ENCODE measurements at places on chromosomes 4 and X.
A peak's percentile ranks its signal among the peaks of the same experiment; 100 is the strongest.

DNA sequence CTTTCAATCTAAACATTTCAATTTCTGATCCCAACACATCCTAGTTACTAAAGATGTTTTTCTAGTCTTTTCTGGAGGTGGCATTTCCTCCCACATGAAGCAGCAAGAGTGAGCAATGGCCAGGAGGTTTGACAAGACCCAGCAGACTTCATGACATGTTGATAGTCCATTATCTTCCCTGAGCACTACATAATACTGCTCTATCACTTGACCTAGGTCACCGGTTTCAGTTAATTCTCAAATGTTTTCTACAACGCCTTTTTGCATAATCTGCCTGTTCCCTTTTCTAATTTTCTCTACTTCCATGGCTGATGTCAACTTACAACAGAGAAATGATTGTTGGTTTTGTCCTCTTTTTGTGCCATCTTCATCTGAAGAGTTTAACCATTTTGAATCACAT, 62.0 kb upstream of the GPRIN3 start:
- no peaks in the 10 kb centered on the region for H3K4me1 ChIP-seq
- no peak overlapping the region for H3K27ac ChIP-seq
- no peak for DNase-seq
- no peaks in the 10 kb centered on the region for H3K27me3 ChIP-seq

DNA sequence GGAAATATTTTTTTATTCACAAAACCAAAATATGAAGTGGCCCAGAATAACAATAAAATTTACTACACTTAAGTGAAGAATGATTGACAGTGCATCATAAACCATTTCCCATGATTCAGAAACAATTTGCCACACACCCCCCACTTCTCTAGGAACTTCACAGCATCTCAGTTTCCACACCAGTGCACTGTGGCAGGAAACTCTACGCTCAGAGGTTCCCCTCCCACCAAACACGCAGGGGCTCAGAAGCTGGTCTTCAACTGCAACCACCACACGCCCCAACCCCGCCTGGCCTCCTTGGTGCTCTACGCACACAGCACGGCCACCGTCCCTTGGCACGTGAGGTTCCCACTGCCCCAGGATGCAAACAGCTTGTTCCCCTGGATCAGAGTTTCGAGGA, 63.7 kb downstream of the ZFYVE28 start:
- DNase-seq: no peak
- H3K27me3 ChIP-seq: peaks cover 9% of the 10 kb centered on the region
- no peaks in the 10 kb centered on the region for H3K36me3 ChIP-seq
- no peak overlapping the region for H3K4me3 ChIP-seq
- H3K27ac ChIP-seq: peak overlapping the region; percentile 33

- no peaks in the 10 kb centered on the region for H3K4me1 ChIP-seq
- H3K36me3 ChIP-seq: no peaks in the 10 kb centered on the region
- H3K27ac ChIP-seq: no peak within 1 kb of the TSS
- peak; percentile 55 for DNase-seq
- H3K4me3 ChIP-seq: peak within 1 kb of the TSS; percentile 74
Measured at GRCh38 chrX:154486396-154487207, at the start of gene UBL4A. Gene UBL4A (minus strand): TSS chrX:154486615. CDS start chrX:154486584, 31 bp downstream.

DNA sequence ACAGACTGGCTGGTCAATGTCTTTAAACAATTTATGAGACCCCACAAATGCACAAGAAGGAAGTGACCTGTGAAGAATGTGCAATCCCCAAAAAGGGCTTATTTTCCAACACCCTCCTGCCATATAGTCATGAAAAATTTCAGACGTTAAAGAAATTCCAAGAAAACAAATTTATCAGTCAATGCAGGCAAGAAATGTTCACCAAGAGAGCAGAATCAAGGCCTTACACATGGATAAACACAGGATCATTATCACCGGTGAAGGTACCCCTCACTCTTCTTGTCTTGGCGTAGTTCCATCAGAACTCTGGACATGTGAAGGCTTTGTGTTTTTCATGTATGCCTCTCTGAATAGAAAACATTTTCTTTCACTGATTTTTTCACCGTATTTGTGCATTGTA, 186.7 kb upstream of the GALNTL6 start:
- H3K4me3 ChIP-seq: no peak overlapping the region
- H3K36me3 ChIP-seq: no peaks in the 10 kb centered on the region
- DNase-seq: no peak
- H3K27me3 ChIP-seq: no peaks in the 10 kb centered on the region

GRCh38 chrX:49178537-49178936, 6.8 kb downstream of the PLP2 start:
- H3K4me3 ChIP-seq: no peak overlapping the region
- DNase-seq: no peak
- H3K36me3 ChIP-seq: no peaks in the 10 kb centered on the region

GRCh38 chrX:117510453-117510852, 606.2 kb downstream of the KLHL13 start:
- no peaks in the 10 kb centered on the region for H3K36me3 ChIP-seq
- no peak overlapping the region for H3K4me3 ChIP-seq
- H3K27ac ChIP-seq: no peak overlapping the region
- DNase-seq: no peak

- DNase-seq: no peak
- H3K4me1 ChIP-seq: peaks cover 45% of the 10 kb centered on the region
- no peaks in the 10 kb centered on the region for H3K36me3 ChIP-seq
- H3K27me3 ChIP-seq: no peaks in the 10 kb centered on the region
Measured at GRCh38 chrX:70479922-70480659, 35.5 kb downstream of the DLG3 start.

GRCh38 chr4:68375667-68376559, 26.0 kb upstream of the YTHDC1 start:
- H3K4me3 ChIP-seq: peak overlapping the region; percentile 4
- no peaks in the 10 kb centered on the region for H3K36me3 ChIP-seq
- no peak overlapping the region for H3K27ac ChIP-seq
- DNase-seq: no peak
- no peaks in the 10 kb centered on the region for H3K27me3 ChIP-seq

- H3K4me3 ChIP-seq: no peak overlapping the region
- H3K27me3 ChIP-seq: no peaks in the 10 kb centered on the region
- DNase-seq: no peak
- no peaks in the 10 kb centered on the region for H3K36me3 ChIP-seq
- no peaks in the 10 kb centered on the region for H3K4me1 ChIP-seq
Measured at GRCh38 chr4:173413036-173413435, 14.1 kb upstream of the SCRG1 start.

GRCh38 chr4:153084980-153085630, 119.1 kb upstream of the TRIM2 start:
- peak; percentile 95 for DNase-seq
- H3K36me3 ChIP-seq: no peaks in the 10 kb centered on the region
- H3K27me3 ChIP-seq: peaks cover 9% of the 10 kb centered on the region
- peak overlapping the region; percentile 9 for H3K4me3 ChIP-seq

DNA sequence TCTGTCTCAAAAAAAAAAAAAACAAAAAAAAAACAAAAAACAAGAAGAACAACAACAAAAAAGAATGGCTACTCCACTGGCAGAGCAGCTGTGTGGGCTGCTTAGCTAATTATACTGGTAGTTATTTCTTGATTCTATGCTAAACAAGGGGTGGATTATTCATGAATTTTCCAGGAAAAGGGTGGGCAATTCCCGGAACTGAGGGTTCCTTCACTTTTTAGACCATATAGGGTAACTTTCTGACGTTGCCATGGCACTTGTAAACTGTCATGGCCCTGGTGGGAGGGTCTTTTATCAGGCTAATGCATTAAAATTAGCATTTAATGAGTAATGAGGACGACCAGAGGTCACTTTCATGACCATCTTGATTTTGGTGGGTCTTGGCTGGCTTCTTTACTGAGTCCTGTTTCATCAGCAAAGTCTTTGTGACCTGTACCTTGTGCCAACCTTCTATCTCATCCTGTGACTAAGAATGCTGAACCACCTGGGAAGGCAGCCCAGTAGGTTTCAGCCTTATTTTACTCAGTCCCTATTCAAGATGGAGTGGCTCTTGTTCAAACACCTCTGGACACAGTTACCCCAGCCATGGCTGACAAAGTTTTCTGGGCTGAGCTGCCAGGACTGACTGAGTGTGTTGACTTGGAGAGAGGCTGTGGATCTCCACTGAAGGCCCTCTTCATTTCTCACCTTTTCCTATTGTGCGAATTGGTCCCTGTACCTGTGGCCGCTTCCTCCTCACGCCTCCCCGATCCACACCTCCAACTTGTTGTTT, 1.3 kb upstream of the OCIAD2 start:
- peaks cover 8% of the 10 kb centered on the region for H3K27me3 ChIP-seq
- no peak for DNase-seq
- H3K4me3 ChIP-seq: no peak overlapping the region
- H3K27ac ChIP-seq: no peak overlapping the region
- H3K36me3 ChIP-seq: peaks cover 5% of the 10 kb centered on the region

GRCh38 chr4:38310446-38311043, 350.3 kb downstream of the PTTG2 start:
- H3K4me3 ChIP-seq: no peak overlapping the region
- no peaks in the 10 kb centered on the region for H3K4me1 ChIP-seq
- no peak overlapping the region for H3K27ac ChIP-seq
- peaks cover 4% of the 10 kb centered on the region for H3K27me3 ChIP-seq

GRCh38 chrX:155028877-155029291, 2.2 kb downstream of the FUNDC2 start:
- peak overlapping the region; percentile 73 for H3K4me3 ChIP-seq
- no peaks in the 10 kb centered on the region for H3K36me3 ChIP-seq
- no peak overlapping the region for H3K27ac ChIP-seq
- peaks cover 4% of the 10 kb centered on the region for H3K27me3 ChIP-seq
- no peak for DNase-seq
- peaks cover 5% of the 10 kb centered on the region for H3K4me1 ChIP-seq

DNA sequence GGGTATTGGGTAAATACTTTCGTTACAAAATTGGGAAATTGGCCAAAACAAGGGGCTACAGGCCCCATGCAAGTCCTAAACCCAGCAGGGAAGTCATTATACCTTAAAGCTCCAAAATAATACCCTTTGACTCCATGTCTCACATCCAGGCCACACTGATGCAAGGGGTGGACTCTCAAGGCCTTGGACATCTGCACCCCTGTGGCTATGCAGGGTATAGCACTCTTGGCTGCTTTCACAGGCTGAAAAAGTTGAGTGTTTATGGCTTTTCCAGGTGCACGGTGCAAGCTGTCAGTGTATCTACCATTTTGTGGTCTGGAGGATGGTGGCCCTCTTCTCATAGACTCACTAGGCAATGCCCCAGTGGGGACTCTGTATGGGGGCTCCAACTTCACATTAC, 326.5 kb downstream of the TEX13C start:
- no peaks in the 10 kb centered on the region for H3K27me3 ChIP-seq
- H3K27ac ChIP-seq: no peak overlapping the region
- DNase-seq: peak; percentile 16
- H3K4me1 ChIP-seq: no peaks in the 10 kb centered on the region

DNA sequence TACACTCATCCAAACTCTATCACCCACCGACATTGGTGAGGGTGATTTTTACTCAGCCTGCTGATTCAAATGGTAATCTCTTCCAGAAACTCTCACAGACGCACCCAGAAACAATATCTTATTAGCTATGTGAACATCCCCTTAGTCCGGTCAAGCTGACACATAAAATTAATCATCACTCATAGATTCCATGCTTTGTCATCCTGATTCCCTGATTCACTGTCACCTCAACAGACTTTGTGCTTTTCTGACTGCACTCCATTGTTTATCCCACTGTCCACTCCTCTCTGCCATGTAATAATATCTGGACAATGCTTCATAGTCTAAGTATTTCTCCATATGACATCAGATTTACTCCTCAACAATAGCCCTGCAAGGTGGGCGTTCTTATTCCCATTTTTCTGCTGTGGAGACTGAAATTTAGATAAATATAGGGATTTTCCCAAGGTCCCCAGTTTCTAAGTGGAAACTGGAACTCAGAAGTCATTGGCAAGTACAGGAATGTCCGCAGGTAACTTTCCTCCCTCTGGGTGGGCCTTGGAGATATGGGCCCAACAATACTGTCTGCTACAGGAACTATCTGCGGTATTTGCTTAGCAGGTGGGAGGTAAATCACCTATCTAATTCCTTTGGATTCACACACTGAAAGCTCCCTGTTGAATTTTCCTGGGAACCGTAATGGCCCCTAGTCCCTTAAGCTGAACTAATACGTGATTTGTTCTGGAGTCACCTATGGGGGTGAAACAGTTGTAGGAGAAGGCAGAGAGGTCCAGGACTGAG, 228.6 kb upstream of the BCOR start:
- H3K27ac ChIP-seq: no peak overlapping the region
- H3K36me3 ChIP-seq: peaks cover under 1% of the 10 kb centered on the region
- H3K4me1 ChIP-seq: no peaks in the 10 kb centered on the region
- DNase-seq: no peak

DNA sequence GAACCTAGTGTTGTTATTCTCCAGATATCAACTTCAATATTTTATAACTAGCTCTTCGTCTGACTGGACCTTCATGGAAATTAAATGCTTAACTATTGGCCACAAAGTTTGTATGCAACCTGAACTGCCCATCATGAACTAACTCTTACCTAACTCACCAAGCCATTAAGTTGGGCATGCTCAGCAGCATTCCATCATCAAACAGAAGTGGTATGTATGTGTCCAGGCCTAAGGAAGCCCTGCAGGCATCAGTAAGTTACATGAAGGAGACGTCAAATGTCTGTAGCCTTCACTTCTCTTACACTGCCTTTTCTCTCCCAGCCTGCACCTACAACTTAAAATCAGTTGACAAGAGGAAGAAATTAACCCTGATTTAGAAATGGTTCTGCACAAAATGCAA, 1639.2 kb upstream of the PABPC4L start:
- H3K36me3 ChIP-seq: no peaks in the 10 kb centered on the region
- H3K4me1 ChIP-seq: no peaks in the 10 kb centered on the region
- no peak overlapping the region for H3K4me3 ChIP-seq
- H3K27me3 ChIP-seq: no peaks in the 10 kb centered on the region
- DNase-seq: no peak
- no peak overlapping the region for H3K27ac ChIP-seq

DNA sequence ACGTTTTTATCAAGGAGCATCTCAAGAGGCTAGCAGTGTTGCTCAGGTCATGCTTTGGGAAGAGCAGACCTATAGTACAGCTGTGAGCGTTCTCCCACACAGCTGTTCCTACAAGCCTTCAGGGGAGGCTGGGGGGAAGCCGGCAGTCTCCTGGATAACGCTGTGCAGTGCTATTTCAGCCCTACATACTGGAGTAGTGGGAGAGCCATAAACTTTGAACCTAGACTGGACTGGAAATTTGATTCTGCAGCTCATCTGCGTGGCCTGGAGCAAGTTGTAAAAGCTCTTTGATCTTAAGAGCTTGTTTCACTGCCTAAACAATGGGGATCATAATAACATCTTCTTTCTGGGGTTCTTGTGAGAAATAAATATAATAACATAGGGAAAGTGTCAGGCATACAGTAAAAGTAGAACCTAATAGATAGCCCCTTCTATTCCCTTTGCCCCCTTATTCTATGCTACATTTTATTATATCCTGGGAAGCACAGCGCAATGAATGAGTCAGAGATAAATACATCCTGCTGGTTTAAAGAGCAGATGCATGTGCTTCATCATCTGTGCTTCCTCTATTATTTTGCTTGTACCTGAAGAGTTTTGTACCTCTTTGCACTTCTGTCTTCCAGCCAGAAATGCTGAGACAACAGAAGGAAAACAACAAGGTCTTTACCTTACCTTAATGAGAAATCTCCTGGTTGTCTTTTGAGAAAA, 14.7 kb upstream of the AMBN start:
- no peak overlapping the region for H3K4me3 ChIP-seq
- no peak for DNase-seq
- no peak overlapping the region for H3K27ac ChIP-seq
- peaks cover 4% of the 10 kb centered on the region for H3K36me3 ChIP-seq
- H3K27me3 ChIP-seq: no peaks in the 10 kb centered on the region

- H3K4me3 ChIP-seq: no peak overlapping the region
- DNase-seq: no peak
- H3K36me3 ChIP-seq: peaks cover 13% of the 10 kb centered on the region
- no peak overlapping the region for H3K27ac ChIP-seq
Measured at GRCh38 chr4:90815569-90815968, 688.4 kb downstream of the CCSER1 start.

- DNase-seq: peak; percentile 88
- H3K4me3 ChIP-seq: peak overlapping the region; percentile 96
- peak overlapping the region; percentile 99 for H3K27ac ChIP-seq
Measured at GRCh38 chrX:54808109-54808604, 612 bp downstream of the MAGED2 start.
